Suppressor macrophage treated with lipopolysaccharide for 1 hour (primary cell): ENCODE measurements at places on chromosomes 1 and 21.
A peak's percentile ranks its signal among the peaks of the same experiment; 100 is the strongest.

DNA sequence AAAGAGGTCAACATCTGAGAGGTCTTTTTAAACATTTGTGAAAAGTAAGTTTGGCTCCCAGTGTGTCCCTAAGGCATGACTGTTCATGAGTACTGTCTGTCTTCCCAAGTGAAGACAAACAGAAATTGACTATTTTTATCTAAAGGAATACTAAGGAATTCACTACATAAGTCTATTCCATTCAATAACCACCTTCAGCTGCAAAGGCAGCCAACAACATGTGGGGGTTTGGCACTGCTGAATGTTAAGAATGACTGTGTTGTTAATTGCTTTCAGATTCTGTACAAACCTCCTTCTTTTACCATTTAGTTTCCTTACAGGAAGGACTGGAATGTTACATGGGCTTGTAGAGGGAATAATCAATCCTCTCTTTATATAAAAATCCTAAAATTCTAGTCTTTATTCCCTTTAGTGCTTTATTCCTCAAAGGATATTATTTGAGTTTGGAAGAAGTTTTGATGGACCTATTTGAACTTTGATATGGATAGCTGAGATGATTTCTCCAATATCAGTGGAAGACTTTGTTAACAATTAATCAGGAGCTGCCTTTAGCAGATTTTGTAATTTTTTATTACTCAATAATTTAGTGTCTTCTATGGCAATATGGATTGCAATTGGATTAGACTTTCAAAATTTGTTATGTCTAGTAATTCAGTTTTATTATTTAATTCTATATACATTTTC is 201.7 kb upstream of the CHRM3 start:
- DNase-seq = no peak

DNA sequence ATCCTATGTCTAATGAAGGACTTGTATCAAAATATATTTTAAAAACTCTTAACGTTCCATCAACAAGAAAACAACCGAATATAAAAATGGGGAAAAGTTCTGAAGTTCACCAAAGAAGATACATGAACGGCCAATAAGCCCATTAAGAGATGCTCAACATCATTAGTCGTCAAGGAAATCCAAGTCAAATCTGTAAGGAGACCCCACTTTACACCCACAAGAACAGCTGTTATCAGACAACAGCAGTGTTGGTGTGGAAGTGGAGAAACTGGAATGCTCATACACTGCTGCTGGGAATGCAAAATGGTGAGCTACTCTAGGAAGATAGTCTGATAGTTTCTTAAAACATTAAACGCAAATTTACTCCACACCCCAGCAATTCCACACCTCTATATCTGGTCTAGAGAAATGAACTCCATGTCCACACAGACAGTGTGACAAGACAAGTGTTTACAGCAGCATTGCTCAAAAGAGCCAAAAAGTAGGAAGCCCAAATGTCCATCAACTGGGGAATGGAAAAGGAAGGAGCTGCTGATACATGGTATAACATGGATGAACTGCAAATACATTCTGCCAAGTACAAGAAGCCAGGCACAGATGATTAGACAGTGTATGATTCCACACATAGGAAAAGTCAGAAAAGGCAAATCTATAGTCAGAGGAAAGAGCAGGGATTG is 18.5 kb downstream of the UBE2G2 start:
- DNase-seq = no peak

- no peak for DNase-seq
These were observed 499 bp upstream of the SH3GLB1 start for GRCh38 chr1:86703696-86704457.

GRCh38 chr1:54548389-54549044 is 489 bp downstream of the ACOT11 start:
- DNase-seq = no peak

GRCh38 chr1:112840631-112841624 is 115.1 kb downstream of the SLC16A1 start:
- DNase-seq = peak; percentile 45

GRCh38 chr1:107669996-107670395 is 295.0 kb downstream of the VAV3 start:
- no peak for DNase-seq

GRCh38 chr1:162371611-162372010 is 5.0 kb downstream of the SPATA46 start:
- no peak for DNase-seq

- no peak for DNase-seq
These were observed 310.3 kb upstream of the VAMP3 start for GRCh38 chr1:7460807-7461206.

GRCh38 chr1:244768186-244768585 is 67.3 kb upstream of the COX20 start:
- no peak for DNase-seq

DNA sequence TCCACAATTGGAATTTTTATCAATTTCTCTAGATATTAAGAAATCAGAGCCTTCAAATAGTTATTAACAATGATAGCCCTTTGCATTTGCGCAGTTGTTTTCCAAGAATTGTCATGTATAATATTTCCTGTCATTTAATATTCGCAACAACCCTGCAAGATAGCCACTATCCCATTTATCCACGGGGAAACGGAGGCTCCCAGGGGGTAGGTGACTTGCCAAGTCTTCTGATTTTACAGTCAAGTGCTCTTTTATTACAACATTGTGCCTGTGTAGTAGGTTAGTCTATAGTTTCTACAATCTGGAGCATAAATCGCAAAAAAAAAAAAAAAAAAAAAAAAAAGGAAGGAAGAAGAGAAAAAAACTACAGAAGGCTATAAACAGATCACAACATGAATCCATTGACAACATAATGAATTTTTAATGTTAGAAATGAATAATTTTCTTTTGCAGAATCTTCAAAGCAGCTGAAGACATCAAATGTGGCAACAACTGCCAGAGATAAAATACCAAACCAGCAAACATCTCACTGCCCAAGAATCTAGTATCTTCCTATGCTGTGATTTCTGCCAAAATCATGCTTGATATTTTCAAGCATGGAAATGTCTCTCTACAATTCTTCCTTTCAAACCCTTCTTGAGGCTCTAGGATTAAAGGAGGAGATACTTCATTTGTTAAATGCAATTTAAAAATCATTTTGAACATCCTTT is 125.5 kb downstream of the PTPN14 start:
- DNase-seq = no peak

DNA sequence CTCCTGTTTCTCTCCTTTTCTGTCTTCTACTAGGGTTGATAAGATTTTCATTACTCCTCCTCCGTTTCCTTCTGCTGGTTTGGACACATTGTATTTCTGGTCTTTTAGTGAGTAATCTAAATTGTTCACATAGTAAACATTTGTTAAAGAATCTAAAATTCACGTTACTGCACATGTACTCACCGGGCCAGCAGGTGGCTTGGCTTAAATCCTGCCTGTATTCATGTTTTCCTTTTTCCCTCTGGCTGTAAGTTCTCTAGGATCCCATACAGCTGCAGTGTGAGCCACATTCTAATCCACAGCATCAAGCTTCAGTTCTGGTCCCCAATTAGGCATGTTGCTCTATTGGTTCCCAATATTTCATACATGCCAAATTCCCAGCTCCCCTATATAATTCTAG is 958.3 kb downstream of the ADGRL2 start:
- DNase-seq = no peak

DNA sequence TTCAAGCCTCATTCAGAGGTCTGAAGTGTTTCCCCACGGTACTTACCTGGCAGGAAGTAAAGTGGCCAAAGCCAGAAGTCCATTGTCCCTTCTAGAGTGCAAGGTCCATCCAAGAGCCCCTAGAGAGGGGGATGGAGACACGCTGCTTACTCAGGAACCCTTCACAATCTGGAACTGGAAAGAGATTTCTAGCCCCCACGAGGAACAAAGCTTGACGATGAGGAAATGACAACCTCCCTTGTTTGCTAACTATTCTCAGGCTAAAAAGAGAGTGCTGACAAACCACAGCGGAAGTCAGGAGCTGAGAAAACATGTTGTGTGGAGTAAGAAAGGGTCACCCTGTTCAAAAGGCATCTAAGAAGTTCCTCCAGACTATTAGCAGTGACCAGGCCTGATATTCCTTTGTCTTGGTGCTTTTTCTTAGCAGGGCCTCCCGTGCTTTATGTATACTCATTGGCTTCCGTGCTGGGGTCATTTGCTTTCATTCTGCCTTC is at the start of gene FCMR:
Gene FCMR (minus strand): TSS at position 170 of the 494 bp plus-strand sequence. CDS start 87 bp downstream, at position 83.
- DNase-seq = peak; percentile 81

- DNase-seq = no peak
These were observed 68.6 kb downstream of the MDM4 start for GRCh38 chr1:204584699-204585372.

GRCh38 chr1:24786191-24786590 is 40.9 kb downstream of the CLIC4 start:
- DNase-seq = peak; percentile 90
